ENCODE measurements at places on chromosomes 3 and 15.

- no peak for DNase-seq
Observed at GRCh38 chr3:82814660-82815059, 1053.2 kb upstream of the GBE1 start.

DNA sequence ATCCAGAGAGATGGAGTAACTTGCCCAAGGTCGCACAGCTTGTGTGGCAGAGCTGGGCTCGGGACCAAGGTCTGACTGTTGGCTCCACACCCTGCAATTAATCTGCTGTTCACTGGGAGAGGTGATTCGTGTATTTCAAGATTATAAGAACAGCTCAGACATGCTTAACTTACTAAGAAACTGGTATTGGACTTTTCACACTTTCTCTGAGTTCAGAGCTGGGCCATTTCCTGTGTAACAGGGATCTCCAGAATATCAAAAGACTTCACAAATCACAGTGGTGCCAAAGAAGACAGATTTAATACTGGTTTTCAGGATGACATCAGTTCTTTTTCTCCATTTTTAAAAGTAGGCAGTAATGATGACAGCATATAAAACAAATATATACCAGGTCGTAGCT is 156.8 kb upstream of the UBE2E1 start:
- DNase-seq = no peak

DNA sequence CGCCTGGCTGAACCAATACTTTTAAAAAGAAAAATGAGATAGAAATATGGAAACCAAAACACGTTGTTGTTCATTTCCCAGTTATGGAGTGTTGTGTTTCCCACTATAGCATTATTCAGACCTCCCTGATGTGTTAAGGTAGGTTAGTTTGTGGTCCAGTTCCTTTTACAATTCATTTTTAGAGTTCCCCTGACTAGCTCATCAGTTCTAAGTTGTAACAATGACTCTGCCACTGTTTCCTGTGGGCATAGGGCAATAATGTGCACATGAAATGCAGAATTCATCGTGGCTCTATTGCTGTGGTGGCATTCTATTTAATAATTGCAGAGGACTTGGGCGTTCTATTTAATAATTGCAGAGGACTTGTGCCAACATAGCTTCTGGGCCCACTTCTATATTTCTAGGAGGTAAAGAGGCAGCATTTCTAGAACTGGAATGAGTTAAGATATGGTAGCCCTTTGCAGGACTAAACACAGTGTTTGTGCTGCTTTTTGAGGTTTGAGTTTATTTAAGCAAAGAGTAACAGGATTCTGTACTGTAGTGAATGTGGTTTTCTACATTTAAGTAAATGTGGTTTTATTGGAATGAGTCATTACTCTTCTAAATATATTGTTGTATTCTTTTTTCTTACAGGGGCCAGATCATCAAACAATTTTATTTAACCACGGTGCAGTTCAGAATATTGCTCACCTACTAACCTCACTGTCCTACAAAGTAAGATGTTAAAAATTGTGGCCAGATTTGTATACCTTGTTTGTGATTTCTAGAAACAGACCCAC is 47.5 kb downstream of the ARMC8 start:
- DNase-seq = no peak

DNA sequence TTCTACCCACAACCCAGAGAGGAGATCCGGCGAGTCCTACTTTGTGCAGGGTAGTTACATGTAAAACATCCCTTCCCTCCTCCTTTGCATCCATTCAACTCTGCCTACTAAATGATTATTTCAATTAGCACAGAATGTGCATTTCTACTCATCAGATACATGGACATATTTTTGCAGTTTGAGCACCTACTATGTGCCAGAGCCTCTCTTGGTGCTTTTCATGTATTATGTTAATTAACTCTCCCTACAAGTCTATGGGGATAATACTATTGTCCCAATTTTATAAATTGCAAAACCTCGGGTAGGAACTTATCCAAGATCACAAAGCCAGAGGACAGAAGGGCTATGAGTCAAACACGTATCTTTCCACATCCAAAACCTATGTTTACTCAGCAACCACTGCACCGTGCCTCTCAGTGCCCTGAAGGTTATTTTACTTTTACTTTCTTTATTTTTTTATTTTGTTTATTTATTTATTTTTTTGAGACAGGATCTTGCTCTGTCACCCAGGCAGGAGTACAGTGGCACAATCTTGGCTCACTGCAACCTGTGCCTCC is 432.8 kb downstream of the MAGI1 start:
- no peak for DNase-seq

- no peak for DNase-seq
Observed at GRCh38 chr3:108298056-108298455, 1.7 kb downstream of the HHLA2 start.
